SK-N-SH (cell line): ENCODE measurements at places on chromosomes 1 and 21. TPM values are rescaled to one million over a fixed set of nuclear protein-coding genes. Genes with fewer than 3 reads are reported as not detected.
A peak's percentile ranks its signal among the peaks of the same experiment; 100 is the strongest.

KRTAP22-1 gene
- not detected in 2 replicates for polyA plus RNA-seq

GRCh38 chr1:220803401-220804201 lies 16.9 kb downstream of the MTARC1 start:
- DNase-seq: peak; percentile 60
- no peak overlapping the region for H3K27ac ChIP-seq
- no peaks in the 10 kb centered on the region for H3K27me3 ChIP-seq
- H3K4me3 ChIP-seq: no peak overlapping the region; the same call in 1 of the 2 replicates

- no peak for DNase-seq
- H3K27ac ChIP-seq: no peak overlapping the region
- no peaks in the 10 kb centered on the region; the same call in 1 of the 2 replicates for H3K27me3 ChIP-seq
- no peaks in the 10 kb centered on the region for H3K4me1 ChIP-seq
Observed at GRCh38 chr1:162200096-162200847, 130.8 kb downstream of the NOS1AP start.

- no peak overlapping the region for H3K27ac ChIP-seq
- H3K4me3 ChIP-seq: no peak overlapping the region
- DNase-seq: no peak
- no peaks in the 10 kb centered on the region for H3K36me3 ChIP-seq
- peaks cover 18% of the 10 kb centered on the region; the same call in 1 of the 2 replicates for H3K27me3 ChIP-seq
- H3K4me1 ChIP-seq: no peaks in the 10 kb centered on the region
Observed at GRCh38 chr1:165415068-165415467, 29.9 kb downstream of the RXRG start.

GRCh38 chr1:177275736-177276135 lies 105.0 kb downstream of the BRINP2 start:
- H3K4me1 ChIP-seq: no peaks in the 10 kb centered on the region
- no peaks in the 10 kb centered on the region for H3K27me3 ChIP-seq
- no peak for DNase-seq
- no peak overlapping the region for H3K4me3 ChIP-seq
- H3K27ac ChIP-seq: no peak overlapping the region

- no peaks in the 10 kb centered on the region for H3K27me3 ChIP-seq
- H3K4me3 ChIP-seq: no peak overlapping the region
- no peak for DNase-seq
- peaks cover 8% of the 10 kb centered on the region; the same call in 1 of the 2 replicates for H3K4me1 ChIP-seq
- no peak overlapping the region for H3K27ac ChIP-seq
- no peaks in the 10 kb centered on the region for H3K36me3 ChIP-seq
Observed at GRCh38 chr1:65814752-65815151, 22.1 kb downstream of the PDE4B start.
